Islet precursor cell (in vitro differentiated cells): ENCODE measurements at places on chromosomes 11 and 22.
A peak's percentile ranks its signal among the peaks of the same experiment; 100 is the strongest.

DNA sequence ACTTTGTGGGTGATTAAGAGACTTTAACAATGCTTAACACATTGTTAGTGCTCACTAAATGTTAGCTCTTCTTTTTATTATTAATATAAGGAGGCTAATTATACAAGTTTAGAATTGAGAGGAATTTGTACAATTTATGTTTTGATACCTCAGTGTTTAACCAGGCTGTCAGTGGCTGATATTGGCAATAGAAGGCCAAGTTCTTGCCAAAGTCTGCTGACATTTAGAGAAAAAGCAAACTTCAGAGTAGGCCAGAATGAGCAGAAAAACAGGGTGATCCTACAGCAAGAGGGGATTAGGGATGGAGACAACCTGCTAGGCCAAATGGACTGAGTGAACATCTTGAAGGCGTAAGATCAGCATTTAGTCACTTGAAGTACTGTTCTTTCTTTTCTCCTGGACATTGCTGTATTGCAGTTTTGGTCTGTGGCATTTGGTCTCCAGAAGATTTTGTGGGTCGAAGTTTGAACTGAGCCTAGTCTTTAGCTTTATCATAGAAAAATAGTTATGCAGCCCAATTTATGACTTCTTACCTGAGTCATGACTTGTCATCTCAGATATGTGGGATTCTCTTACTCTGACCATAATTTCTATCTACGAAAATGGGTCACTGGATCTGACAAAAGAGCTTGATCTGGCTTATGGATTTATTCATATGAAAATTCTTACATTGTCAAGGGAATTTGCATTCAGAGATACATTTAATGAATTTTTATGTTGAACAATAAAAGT lies 9.0 kb downstream of the TRIM44 start:
- DNase-seq, result no peak

DNA sequence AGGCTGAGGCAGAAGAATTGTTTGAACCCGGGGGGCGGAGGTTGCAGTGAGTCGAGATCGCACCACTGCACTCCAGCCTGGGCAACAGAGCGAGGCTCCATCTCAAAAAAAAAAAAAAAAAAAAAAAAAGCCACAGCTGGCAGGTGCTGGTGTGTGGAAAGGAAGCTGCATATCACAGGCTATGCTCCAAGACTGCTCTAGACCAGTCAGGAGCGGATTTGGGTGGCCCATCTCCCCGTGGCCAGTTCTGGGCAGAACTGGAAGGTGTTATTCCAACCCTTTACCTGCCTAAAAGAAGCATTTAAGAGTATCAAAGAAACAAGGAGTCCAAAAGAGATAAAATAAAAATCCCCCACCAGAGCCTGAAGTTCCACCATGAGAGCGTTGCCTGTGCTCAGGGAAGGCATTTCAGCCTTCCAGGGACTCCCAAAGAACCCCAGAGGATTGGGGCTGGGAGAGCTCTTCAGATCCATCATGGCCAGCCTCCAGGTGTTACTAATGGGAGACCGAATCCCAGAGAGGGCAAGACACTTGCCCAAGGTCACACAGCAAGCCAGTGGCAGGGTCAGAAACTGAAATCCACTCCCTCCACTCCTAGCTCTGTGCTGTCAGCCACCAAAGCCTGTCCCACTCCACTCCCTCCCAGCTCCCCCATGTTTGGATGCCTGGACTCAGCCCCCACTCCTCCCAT lies 14.3 kb downstream of the MFNG start:
- DNase-seq, result no peak

- no peak for DNase-seq
Measured at GRCh38 chr11:27558401-27558800, 51.8 kb upstream of the LIN7C start.

- no peak for DNase-seq
Measured at GRCh38 chr11:118497831-118498230, 29.4 kb upstream of the TTC36 start.

GRCh38 chr11:73645972-73646631 lies at the start of gene PLEKHB1:
Gene PLEKHB1 (plus strand): TSS chr11:73646581. CDS start chr11:73646609, 28 bp downstream.
- peak; percentile 75 for DNase-seq

- peak; percentile 65 for DNase-seq
Measured at GRCh38 chr11:125494974-125495725, 915 bp downstream of the FEZ1 start.

- peak; percentile 84 for DNase-seq
Measured at GRCh38 chr11:118171269-118172062, 5.0 kb downstream of the SCN2B start.

- DNase-seq, result no peak
Measured at GRCh38 chr11:121004206-121004840, 19.6 kb upstream of the TBCEL start.

DNA sequence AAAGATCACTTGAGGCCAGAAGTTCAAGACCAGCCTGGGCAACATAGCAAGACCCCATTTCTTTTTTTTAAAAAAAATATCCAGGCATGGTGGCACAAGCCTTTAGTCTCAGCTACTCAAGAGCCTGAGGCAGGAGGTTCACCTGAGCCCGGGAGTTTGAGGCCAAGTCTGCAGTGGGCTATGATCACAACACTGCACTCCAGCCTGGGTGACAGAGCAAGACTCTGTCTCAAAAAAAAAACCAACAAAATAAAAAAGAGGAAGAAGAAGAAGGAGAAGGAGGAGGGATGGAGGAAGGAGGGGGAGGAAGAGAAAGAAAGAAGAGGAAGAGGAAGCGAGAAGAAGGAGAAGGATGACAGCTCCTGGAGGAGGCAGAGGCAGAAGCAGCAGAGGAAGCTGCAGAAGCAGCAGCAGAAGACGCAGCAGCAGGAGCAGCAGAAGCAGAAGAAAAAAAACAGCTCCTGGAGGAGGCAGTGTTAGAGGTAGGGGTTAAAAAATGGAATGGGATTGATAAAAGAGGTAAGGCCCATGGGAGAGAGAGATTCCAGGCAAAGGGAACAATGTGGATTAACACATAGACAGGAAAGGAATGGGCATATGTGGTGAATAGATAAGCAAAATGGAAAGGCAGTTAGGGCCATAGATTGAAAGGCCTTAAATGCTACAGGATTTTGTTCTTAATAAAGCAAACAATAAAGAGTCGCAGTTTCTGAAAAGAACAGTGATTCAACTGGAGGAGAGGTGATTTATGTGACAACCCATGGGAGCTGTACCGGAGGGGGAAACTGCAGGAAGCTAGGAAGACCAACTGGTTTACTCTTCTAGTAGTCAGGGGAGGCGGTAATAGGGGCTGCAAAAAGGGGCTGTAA lies 10.9 kb downstream of the PRCP start:
- no peak for DNase-seq

GRCh38 chr11:126506789-126507188 lies 151.3 kb downstream of the ST3GAL4 start:
- DNase-seq, result no peak

GRCh38 chr11:44133335-44133946 lies 38.0 kb downstream of the EXT2 start:
- DNase-seq, result no peak

DNA sequence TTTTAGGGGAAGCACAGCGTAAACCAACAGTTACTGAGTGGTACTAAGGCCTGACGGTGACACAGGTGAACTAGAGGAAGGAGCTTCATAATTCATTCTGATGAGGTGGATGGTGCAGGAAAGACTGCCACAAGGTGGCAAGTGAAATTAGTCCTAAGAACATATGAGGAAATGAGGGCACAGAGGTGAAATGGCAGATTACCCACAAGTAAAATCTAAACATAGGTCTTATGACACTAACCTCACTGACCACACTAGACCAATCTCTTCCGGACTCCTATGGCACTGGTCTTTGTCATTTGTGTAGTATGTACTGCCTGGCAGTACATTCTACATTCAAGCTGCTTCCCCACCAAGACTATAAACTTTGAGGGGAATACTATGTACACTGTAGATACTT lies 20.2 kb downstream of the GAB2 start:
- DNase-seq, result no peak

- DNase-seq, result no peak
Measured at GRCh38 chr11:45092404-45092785, 54.0 kb upstream of the PRDM11 start.

DNA sequence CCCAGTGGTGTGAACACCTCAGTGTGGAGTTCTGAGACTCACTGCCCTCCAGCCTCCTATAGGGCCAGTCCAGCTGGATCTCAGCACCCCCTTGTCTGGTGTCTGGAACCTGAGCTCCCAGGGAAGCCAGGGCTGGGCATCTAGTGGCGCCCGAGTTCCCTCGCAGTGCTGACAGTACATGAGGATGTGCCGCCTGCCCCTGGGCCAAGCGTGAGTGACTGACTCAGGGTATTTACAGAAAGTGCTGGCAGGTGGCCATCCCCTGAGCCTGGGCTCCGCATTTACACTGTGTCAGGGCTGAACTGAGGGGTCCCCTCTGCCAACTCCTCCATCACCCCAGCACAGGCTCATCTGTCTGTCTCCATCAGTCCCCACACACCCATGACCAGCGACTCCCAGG lies 185.3 kb downstream of the BRD1 start:
- DNase-seq, result no peak

- no peak for DNase-seq
Measured at GRCh38 chr11:119496997-119497396, 74.0 kb upstream of the THY1 start.

DNA sequence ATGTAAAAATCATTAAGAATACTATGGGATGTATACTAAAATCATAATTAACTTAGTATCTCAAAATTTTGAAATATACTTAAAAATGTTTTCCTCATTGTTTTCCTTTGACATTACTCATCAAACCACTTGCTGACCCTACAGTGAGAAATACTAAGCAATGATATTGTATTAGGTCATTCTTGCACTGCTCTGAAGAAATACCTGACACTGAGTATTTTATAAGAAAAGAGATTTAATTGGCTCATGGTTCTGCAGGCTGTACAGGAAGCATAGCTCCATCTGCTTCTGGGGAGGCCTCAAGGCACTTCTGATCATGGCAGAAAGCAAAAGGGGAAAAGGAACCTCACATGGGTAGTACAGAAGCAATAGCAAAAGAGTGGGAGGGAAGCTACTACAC lies 950.9 kb upstream of the CHORDC1 start:
- no peak for DNase-seq

DNA sequence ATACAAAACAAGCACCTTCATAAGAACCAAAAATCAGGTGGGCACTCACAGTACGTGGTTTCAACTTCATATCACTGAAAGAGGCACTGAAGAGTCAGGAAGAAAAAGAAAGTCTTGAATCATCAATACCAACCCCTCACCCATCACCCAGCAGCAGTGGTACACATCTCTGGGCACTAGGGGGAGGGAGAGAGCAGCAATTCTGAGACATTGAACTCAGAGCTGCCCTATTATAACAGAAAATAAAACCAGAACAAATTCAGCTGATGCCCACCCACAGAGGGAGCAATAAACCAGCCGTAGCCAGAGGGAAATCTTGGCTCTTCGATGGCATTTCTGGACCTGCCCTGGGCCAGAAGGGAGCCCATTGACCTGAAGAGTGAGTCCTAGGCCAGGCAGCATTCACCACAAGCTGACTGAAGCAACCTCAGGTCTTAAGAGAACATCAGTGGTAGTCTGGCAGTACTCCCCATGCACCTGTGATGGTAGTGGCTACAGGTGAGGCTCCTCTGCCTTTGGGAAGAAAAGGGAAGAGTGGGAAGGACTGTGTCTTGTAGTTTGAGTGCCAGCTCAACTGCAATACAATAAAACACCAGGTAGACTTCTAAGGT lies 42.2 kb upstream of the FAM181B start:
- peak; percentile 85 for DNase-seq

DNA sequence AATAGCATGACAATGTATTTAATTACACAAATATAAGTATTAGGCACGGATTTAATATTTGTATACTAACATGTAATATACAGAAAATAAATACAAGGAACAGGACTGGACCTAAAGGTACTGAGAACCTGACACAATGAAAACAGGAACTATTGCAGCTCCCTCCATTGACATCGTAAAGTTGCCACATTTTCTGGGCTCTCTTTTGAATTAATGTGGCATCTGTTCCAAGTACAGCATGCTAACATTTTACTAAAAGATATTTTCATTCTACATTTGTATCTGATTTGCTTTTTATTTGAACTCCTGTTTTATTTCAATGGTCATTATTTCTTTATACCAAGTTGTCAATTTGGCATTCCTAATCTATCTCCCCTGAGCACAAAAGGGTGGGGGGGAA lies 15.3 kb downstream of the PHF21A start:
- DNase-seq, result no peak

DNA sequence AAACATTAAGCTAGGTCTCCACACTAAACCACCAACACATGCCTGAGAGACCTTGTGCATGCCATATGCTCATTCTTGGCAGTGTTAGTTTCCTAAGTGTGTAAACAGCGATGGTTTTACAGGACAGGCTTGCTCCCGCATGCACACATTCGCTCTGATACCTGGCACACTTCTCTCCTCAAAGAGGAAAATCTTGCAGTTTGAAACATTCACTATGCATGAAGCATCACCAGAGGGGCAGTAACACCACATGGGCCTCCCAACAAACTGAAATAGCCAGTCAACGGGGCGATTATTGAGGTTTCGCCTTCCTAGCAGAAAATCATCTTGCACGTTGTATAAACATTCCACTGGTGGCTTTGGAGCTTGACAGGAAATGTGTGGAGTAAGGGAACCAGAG lies 52.6 kb downstream of the ABTB2 start:
- no peak for DNase-seq

DNA sequence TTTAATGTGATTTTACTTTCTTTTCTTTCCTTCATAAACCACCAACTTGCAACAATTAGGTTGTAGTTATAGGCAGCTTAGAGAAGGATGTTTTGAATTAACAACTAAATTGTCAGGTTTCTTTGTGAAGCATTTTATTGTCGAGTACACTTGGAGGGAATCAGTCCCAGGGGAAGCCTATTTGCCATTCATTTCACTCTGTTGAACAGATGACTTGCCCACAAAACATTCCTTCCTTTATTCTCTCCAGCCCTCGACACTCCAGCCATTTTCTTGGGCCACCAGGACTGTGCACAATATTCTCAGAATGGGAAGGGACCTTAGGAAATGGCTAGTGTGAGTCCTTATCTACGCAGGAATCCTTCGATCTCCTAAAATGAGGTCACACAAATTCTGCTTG lies 620.6 kb downstream of the SOX6 start:
- no peak for DNase-seq

GRCh38 chr11:106879832-106880546 lies 138.3 kb downstream of the GUCY1A2 start:
- peak; percentile 58 for DNase-seq

- no peak for DNase-seq
Measured at GRCh38 chr11:60389279-60389910, 6.9 kb upstream of the MS4A14 start.
